Osteocyte (in vitro differentiated cells): ENCODE measurements at places on chromosomes 1 and 21. TPM values are rescaled to one million over a fixed set of nuclear protein-coding genes. Genes with fewer than 3 reads are reported as not detected.

Gene INKA2
- 5.5 and 6.2 TPM in 2 replicates for total RNA-seq

DNA sequence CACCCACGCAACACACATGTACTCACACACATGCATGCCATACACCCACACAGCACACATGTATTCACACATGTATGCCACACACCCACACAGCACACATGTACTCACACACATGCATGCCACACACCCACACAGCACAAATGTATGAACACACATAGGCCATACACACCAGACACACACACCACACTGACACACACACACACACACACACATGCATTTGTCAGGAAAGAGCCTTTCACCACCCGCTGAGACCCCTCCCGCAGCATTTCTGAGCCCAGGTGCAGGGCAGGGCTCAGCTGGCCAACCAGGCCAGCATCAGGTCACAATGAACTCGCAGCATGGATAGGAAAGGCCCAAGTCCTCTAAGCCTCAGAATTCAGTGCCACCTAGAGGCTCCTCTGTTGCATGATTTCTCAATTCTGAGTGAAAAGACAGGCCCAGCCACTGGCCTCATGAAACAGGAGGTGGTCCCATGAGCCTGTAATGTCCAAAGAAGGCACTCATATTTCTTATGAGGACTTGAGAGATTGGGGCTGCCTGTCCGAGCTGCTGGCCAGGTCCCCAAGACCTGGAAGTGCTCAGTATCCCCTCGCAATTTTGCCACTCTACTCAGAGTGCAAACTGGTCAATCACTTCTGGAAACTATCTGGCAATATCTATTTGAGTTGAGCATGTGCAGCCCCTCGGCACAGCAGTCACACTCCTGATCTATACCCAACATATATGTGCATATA lies 57.3 kb downstream of the PSMG1 start:
- no peak for DNase-seq

Gene RAP1GAP
- 3.5 and 3.8 TPM in 2 replicates for total RNA-seq

DNA sequence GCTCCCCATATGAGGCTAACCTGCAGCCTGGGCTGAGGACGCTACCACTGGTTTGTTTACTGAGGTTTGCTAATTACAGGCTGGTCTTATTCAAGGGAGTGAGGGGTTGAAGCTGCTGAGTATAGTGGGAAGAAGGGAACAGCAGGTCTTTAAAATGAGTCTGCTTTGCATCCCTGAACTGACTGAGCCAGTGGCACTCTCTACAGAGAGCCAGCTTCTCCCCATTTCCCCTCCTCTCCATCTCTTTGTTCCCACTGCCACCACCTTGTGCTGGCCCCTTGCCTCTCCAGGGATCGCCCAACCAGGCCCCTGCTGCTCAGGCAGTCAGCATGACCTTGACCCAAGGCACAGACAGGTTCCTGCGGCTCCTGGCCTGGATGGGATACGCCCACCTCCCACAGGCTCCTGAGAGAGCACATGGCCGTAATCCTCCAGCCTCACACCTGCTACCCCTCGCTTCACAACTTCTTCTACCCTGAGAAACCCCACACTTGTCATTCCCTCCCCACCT lies 45.0 kb downstream of the IER5 start:
- no peak for DNase-seq

Gene RNF186
- not detected in 2 replicates for total RNA-seq

GRCh38 chr1:56712150-56712549 lies 67.0 kb downstream of the PRKAA2 start:
- no peak for DNase-seq

GRCh38 chr1:240104672-240105071 lies 13.0 kb downstream of the FMN2 start:
- DNase-seq, result no peak

Gene HNRNPCL2
- total RNA-seq, result not detected in 2 replicates

- DNase-seq, result peak; percentile 90
Observed at GRCh38 chr1:202625416-202626360, 84.6 kb downstream of the SYT2 start.

Gene LAMB3
- total RNA-seq, result 2.6 and 4.1 TPM in 2 replicates

- DNase-seq, result no peak
Observed at GRCh38 chr1:24713736-24714135, 31.5 kb upstream of the CLIC4 start.

Gene RRP1B
- total RNA-seq, result 26.0 and 26.5 TPM in 2 replicates

DNA sequence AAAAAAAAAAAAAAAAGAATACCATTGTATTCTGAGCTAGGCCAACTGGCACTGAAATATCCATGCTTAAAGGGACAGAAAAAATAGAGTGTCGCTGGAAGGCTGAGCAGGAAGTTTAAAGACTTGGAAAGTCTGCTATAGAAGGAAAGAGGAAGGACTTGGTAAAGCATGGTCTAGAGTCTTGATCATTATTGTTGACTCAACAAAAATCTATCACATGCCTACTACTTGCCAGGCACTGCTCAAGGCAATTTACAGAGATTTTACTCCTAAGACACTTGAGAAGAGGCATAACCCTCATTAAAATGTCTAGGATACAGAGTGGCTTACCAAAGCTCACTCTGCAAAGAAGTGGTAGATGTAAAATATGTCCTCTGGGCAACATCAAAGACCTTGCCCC lies 324.0 kb upstream of the DAB1 start:
- no peak for DNase-seq

- DNase-seq, result no peak
Observed at GRCh38 chr1:163196449-163196787, 6.3 kb downstream of the RGS5 start.

GRCh38 chr1:46012236-46012635 lies 120.2 kb downstream of the PIK3R3 start:
- no peak for DNase-seq

Gene CELA3A
- not detected in 2 replicates for total RNA-seq

GRCh38 chr1:211736351-211736915 lies 61.0 kb upstream of the NEK2 start:
- DNase-seq, result no peak

- no peak for DNase-seq
Observed at GRCh38 chr1:66371233-66372005, 162.5 kb upstream of the SGIP1 start.

DNA sequence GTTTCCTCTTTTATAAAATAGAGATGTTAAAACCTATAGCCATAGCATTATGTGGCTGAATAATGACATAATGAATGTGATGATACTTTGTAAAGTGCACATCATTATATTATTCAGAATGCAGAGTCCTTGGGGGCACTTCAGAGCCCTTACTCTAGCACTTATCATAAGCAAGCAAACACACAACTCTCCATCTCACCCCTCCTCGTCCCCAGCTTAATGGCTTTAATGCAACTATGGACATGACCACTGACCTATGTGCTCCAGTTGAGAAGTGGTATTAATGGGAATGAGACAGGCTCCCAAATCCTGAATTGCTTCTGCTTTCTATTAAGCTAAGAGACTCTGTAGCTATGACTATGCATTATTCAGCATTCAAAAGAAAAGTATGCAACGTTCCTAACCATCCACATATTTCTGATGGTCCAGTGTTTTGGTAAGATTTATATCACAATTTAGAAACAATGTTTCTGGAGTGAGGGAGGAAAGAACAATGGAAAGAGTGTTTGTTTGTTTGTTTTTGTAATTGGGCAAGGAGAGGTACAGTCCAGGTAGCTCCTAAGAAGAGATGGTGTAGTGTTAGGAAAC lies 194.0 kb upstream of the PLXNA2 start:
- DNase-seq, result no peak
